Activated naive CD4-positive, alpha-beta T cell treated with Interleukin-2 at 50 U/mL for 16 hours (primary cell): ENCODE measurements at places on chromosomes 13 and 19.

- DNase-seq = no peak
These were observed 126.9 kb downstream of the SPRY2 start for GRCh38 chr13:80214050-80214449.

DNA sequence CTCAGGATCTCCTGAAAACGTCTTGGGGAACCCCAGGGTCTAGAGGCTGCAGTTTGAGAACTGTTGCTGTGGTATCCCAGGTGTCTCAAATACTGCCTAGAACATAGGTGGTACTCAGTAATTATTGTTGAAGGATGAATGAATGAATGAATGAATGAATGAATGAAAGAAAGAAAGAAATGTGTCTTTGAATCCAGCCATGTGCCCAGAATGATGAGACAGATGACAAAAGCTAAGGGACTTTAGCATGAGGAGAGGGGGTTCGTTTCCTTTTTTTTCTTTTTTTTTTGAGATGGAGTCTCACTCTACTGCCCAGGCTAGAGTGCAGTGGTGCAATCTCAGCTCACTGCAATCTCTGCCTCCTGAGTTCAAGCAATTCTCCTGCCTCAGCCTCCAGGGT is 7.8 kb downstream of the LSR start:
- DNase-seq = no peak

- DNase-seq = no peak
These were observed 51.1 kb downstream of the OLFM4 start for GRCh38 chr13:53079691-53080090.

DNA sequence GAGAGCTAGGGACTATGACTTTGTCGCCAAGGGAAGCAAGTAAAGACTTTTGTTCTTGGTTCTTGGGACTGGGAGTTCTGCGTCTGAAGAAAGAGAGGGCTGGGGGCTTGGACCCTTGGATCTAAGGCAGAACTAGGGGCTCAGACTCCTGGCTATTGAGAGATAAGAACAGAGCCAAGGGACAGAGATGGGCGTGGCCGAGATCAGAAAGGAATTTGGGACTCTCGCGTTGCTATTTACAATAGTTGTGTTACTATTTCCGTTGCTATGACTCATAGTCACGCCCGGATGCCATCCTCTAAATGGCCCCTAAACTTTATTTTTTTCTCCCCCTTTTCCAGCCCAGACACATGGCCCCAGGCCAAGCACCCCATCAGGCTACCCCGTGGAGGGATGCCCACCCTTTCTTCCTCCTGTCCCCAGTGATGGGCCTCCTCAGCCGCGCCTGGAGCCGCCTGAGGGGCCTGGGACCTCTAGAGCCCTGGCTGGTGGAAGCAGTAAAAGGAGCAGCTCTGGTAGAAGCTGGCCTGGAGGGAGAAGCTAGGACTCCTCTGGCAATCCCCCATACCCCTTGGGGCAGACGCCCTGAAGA is 759 bp downstream of the PPP1R15A start:
- peak; percentile 80 for DNase-seq

DNA sequence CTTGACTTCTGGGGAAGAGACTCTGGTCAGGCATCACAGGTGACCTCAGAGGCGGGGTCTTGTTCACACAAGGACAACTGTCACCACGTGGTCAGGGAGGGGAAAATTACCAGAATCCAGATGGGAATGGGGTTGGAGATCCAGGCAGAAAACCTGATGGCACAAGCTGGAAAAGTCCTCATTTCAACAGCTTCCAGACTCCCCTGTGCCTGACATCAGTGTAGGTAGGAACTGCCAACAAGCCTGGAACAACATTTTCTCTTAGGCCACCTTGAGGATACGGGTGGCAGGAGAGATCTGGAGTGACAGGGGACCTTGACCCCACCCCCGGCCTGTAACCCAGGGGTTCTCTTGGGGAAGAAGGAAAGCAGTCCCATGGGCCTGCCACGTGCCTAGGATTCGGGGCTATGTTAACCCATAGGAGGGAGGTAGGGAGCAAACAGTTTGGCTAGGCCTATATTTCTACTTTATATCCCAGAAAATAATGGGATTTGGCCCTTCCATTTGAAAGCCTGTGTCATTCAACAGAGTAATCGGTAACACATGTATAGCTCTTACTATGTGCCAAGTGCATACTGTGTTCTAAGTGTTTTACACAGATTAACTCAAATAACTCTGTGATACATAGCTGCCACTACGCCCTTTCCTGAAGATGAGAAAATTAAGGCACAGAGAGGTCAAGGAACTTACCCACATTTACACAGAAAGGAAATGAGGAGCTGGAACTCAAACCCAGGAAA is 44.9 kb upstream of the C13orf42 start:
- DNase-seq = no peak

DNA sequence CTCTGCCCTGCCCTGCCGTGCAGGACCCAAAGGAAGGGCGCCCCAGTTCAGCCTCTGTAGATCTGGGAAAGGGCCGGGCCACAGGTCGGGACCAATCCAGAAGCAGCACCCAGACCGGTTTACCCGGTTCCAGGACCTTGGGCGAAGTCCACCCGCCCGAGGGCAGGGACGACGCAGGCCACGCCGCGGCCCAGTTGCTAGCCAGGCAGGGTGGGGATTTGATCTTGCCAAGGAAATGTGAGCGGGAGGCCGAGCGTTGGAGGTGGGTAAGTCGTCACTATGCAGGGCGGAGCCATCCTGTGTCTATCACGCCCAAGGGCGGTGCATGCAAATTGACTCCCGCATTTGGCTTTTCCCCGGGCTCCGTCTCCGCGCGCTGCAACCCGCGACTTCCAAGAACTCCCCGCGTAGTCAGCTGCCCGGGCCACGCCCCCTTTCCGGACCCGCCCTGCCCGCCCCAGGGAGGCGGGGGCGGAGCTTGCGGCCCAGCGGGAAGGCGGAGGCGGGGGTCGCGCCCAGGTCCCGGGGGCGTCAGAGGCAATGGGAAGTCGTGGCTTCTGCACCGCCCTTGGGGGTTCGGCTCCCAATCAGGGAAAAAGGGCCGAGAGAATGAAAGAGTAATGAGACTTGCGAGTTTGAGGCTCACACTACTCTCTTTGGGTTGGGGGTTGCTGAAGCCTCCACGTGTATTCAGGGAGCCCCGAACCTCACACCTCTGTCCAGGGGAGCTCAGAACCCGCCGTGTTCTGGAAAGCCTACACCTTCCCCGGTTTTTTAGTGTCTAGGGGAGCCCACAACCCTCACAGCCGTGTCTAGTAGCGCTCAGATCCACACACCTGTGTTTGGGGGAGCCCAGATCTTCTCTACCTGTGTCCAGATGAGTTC is 12.8 kb downstream of the IER2 start:
- DNase-seq = peak; percentile 87

GRCh38 chr13:25468325-25469168 is 96.8 kb downstream of the ATP8A2 start:
- DNase-seq = no peak

DNA sequence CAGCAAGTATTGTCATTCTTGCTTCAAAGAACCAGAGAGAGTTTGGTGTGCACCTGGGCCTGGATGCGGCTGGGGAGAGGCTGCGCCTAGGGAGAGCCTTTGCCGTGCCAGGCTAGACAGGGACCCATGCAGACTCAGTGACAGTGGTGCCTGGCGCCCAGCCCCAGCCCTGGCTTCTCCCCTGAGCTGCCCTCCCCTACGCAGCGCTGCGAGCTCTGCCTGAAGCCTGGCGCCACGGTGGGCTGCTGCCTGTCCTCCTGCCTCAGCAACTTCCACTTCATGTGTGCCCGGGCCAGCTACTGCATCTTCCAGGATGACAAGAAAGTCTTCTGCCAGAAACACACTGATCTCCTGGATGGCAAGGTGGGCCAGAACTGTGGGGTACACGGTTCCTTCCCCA is 12.0 kb downstream of the KMT2B start:
- no peak for DNase-seq

GRCh38 chr13:64305246-64305645 is 2889.6 kb upstream of the PCDH20 start:
- no peak for DNase-seq

DNA sequence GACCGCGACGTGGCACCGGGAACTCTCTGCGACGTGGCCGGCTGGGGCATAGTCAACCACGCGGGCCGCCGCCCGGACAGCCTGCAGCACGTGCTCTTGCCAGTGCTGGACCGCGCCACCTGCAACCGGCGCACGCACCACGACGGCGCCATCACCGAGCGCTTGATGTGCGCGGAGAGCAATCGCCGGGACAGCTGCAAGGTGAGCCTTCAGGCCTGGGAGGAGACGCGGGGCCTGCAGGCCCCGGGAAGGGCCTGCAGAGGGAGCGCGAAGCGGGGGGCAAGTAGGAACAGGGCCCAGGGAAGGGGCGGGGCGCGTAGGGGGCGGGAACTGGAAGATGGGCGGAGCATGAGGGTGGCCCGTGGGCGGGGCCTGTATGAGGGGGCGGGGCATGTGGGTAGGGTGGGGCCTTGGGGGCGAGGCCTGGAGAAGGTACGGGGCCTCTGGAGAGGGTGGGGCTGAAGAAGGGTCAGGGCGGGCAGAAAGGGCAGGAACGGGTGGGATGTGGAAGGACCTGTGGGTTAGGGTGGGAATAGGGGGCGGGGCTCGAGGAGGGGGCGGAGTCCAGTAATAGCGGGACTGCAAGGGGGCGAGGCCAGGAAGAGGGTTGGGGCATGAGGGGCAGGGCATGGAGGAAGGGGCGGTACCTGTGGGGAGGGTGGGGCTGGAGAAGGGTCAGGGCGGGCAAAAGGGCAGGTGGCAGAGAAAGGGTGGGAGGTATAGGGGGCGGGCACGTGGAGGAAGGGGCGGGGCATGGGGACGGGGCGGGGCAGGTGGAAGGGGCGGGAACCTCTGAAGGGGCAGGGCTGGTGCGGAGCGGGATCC is 2.5 kb downstream of the CFD start:
- DNase-seq = peak; percentile 61

DNA sequence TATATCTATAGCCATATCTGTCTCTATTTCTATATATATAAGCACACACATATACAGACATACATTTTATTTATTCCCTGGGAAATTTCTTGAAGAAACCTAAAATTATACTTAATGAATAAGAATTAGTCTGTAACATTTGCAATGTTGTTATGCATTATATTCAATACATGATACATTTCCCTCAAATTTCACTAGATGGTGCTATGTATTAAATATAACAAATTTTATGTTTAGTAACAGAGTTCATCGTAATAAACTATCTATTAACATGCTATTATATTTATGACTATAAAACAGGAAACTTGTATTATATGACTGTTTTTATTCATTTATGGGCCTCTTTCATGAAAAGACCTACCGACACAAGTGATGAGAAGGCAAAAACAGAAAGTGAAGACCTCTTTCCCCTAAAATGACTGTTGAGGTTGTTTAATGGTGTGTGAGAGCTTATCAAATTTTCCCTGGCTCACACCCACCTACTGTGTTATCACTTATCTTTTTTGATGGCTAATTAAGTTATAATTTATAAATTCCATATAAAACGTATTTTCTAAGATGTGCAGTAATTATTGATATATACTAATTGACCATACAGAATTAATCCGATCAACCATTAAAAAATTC is 881.9 kb downstream of the SLITRK6 start:
- DNase-seq = no peak

DNA sequence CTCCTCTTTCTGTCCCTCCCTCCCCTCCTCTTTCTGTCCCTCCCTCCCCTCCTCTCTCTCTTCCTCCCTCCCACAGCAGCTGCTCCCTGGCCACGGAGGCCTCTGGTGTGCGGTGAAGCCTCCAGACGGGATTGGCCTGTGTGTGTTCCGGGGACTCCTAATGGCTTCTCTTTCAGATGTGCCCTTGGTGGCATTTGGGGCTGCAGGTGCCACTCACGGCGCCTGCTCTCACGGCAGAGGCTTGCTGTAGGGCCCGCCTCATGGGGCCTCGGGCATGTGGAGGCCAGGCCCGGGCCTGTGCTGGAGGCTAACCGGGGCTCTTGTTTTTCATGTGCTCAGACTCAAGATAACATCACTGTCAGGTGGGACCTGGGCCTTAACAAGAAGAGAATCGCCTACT is 20.9 kb downstream of the UPF1 start:
- DNase-seq = no peak

GRCh38 chr13:29193083-29193482 is 372.9 kb downstream of the MTUS2 start:
- DNase-seq = no peak

GRCh38 chr19:42540071-42540553 is 11.8 kb upstream of the CEACAM1 start:
- DNase-seq = no peak

DNA sequence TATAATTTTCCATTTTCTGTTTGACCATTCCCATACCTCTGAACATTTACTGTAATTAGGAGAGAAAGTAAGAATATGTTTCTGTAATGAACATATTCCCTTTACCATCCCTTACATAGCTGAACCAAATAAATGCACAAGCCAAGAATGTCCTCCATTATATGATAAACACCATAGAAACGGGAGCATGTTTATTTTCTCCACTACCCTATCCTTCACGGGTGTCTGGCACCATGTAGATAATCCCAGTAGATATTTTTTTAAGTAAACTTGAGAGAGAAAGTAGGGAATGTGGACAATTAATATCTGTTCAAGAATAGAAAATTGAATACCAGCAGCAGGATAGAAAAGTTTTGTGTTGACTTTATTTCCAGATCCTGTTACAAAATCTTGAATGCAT is 928.4 kb downstream of the EFNB2 start:
- no peak for DNase-seq

- peak; percentile 7 for DNase-seq
These were observed 17.4 kb upstream of the SDHAF1 start for GRCh38 chr19:35977446-35978222.

DNA sequence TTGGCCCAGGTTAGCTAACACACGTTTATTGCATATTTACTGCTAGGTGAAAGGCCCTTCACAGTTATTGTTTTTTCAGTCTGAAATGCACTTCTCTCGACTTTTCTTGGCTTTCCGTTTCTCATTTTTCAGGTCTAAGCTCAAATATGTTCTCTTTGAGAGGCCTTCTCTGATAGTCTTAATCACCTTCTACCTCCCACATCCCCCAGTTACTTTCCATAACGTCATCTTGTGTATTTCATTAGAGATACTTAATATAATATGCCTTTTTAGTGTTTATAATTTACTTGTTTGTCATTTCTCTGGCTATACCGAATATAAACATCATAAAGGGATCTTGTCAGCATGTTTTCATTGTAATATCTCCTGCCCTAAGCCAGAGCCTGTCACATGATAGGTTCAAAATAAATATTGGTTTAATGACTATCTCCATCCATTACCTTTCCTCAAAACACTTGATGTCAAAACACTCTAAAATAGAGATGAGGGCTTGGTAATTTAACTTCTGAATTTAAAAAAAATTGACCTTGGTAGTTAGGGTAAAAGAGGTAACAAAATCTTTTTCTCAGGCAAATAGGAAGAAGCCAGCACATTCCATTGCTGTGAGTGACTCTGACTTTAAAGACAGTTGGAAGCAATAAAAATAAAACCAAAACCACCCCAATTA is 168.6 kb upstream of the RFC3 start:
- no peak for DNase-seq

- DNase-seq = no peak
These were observed 19.3 kb downstream of the ZNF100 start for GRCh38 chr19:21748088-21748487.
